ENCODE measurements at places on chromosomes 16 and 17.

- DNase-seq = no peak
These were observed 36.5 kb downstream of the TRARG1 start for GRCh38 chr17:1315891-1316403.

- no peak for DNase-seq
These were observed 541 bp downstream of the GPT2 start for GRCh38 chr16:46884513-46885293.

DNA sequence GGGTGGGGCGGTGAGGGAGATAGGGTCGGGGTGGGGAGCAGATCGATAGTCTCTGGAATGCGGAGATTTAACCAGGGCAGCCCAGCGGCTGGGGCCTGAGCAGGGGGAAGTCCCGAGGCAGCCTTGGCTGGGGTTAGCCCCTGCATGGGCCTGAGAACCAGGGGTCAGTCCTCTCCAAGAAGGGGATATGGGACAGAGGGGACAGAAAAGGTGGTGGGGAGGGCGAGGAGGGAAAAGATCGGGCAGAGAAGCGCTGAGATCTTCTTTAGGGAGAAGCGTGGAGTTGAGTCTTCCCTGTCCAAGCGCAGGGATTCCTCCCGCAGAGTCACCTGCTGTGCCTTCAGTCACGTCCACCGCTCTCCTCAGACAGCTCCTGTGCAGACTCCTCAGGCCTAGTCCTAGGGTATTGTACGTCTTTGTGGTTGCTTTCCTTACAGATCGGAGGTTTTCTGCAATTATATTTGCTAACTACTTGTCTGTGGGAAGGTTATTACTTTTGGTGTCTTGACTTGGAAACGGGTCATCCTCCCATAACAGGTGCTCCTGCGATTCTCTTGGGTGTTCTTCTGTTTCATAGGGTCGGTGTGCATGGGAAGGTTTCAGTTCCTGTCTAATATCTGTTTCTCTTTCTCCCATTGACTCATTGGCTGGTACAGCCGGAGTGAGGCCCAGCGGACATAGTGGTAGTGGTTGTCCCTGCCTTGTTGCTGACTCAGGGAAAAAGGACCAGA is 952 bp downstream of the CD300A start:
- DNase-seq = peak; percentile 47

DNA sequence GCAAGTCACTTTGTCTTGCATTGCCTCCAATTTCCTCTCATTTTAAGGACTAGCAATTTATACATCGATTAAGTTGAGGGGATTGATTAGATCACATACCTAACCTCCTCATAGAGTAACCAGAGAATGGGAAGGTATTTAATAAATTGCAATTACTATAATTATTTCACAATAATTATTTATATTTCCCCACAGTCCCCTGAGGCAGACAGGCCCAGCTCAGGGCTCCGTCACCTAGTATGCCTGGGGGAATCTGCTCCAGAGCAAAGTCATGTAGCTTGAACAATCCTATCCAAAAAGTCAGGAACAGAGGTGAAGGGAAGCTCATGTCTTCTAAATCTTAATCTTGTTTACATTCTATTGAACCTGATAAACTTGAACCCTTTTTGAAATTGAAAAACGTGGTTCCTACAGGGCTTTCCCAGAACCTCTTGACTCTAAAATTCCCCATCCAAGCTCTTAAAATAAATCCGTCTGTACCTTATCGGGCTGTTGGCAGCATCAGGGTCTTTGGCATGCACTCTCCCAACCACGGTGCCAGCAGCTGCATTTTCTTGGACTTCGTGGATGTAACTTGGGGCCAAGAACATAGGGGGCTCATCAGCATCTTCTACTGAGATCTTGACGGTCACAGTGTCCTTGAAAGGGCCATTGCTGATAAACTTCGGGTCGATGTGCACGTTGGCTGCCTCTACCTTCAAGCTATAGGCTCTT is 140.1 kb downstream of the CDH11 start:
- no peak for DNase-seq

DNA sequence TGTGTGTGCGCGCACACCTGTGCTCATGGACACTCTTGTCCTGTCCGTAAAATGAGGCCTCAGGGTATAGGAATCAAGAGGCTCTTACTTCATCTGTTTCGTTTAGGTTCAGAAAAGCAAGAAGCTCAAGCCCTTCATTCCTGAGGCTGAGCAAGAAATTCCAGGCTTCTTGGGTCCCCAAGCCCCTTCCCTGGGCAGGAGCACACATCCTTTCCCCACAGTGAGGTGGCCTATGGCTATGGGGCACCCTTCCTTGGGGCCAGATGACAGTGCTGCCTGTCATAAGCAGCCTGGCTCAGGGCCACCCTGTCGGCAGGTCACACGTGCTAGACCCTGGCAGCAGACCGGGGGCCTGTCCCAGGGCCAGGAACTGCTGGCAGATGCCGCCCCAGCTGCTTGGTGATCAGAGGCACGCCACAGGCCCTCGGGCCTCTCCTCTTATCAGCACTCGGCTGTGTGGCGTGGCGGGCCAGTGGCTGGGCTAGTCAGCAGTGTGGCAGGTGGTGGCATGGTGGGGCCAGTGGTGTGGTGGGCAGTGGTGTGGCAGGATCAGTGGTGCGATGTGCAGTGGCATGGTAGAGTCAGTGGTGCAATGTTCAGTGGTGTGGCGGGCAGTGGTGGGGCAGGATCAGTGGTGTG is 50.2 kb downstream of the NKD1 start:
- no peak for DNase-seq

GRCh38 chr17:79667746-79668145 is 56.9 kb upstream of the RBFOX3 start:
- no peak for DNase-seq

DNA sequence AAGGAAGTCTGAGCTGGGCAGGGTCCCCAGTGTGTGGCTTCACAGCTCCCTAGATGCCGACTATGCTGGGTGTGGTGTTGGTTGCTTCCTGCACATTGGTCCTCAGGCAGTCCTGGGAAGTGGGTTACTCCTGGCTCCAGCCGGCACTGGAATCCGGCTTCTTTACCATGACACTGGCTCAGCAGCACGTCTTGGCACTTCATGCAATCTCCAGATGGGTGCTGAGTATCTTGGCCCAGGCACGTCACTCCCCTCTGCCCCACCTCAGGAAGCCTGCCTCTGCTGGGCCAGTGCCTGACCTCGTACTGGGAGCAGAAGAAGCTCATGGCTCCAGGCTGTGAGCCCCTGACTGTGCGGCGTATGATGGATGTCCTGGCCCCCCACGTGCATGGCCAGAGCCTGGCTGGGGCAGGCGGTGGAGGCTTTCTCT is 24.5 kb downstream of the FCSK start:
- no peak for DNase-seq

- peak; percentile 70 for DNase-seq
These were observed 58.8 kb downstream of the ZDHHC7 start for GRCh38 chr16:84952335-84953189.

- no peak for DNase-seq
These were observed 9.2 kb downstream of the SGSM2 start for GRCh38 chr17:2346475-2346874.

GRCh38 chr16:65289022-65289421 is 167.2 kb upstream of the CDH11 start:
- DNase-seq = no peak

- no peak for DNase-seq
These were observed 295.7 kb upstream of the FOXF1 start for GRCh38 chr16:86214326-86215232.

- peak; percentile 83 for DNase-seq
These were observed 77.0 kb upstream of the TNRC6C start for GRCh38 chr17:77881545-77881944.

GRCh38 chr16:17386229-17386628 is 84.5 kb downstream of the XYLT1 start:
- DNase-seq = no peak

- no peak for DNase-seq
These were observed 31.1 kb downstream of the ARHGAP17 start for GRCh38 chr16:24984101-24984500.

DNA sequence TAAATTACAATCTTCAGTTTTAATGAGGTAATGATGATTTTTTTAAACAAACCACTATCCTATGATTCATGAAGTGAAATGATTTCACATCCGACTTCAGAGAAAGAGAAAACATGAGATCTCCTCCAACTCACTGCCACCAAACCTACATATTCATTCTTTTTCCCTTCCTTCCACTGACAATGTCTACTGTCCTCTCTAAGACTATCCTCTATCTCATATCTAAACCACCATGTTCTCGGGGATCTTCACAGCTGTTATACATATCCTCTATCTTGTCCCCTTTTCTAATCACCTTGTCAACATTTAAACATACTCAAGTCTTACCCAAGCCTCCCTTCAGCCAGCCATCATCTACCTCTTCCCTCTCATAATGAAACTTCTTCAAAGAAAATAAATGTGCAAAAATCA is 53.5 kb downstream of the SMURF2 start:
- DNase-seq = no peak

DNA sequence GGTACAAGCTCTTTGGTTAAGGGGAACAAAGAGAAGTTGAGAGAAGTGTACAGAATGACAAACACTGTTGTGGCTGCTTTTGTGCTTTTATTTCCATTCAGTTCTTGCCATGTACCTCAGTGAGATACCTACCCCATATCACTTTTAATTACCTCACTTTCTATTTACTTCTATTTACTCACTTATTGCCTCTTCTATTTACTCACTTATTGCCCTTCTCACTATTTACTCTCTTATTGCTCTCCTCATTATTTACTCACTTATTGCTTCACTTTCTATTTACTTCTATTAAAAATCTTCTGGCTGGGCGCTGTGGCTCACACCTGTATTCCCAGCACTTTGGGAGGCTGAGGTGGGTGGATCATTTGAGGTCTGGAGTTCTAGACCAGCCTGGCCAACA is 41.9 kb downstream of the MBTD1 start:
- DNase-seq = no peak

GRCh38 chr17:55661963-55662834 is 60.5 kb downstream of the TMEM100 start:
- DNase-seq = no peak

GRCh38 chr16:53809088-53809932 is 105.4 kb downstream of the FTO start:
- DNase-seq = no peak

- no peak for DNase-seq
These were observed 939.9 kb upstream of the SOX9 start for GRCh38 chr17:71180801-71181385.

GRCh38 chr17:52892334-52892733 is 733.8 kb upstream of the CA10 start:
- DNase-seq = no peak

GRCh38 chr16:12474806-12475410 is 328.8 kb downstream of the CPPED1 start:
- DNase-seq = no peak

DNA sequence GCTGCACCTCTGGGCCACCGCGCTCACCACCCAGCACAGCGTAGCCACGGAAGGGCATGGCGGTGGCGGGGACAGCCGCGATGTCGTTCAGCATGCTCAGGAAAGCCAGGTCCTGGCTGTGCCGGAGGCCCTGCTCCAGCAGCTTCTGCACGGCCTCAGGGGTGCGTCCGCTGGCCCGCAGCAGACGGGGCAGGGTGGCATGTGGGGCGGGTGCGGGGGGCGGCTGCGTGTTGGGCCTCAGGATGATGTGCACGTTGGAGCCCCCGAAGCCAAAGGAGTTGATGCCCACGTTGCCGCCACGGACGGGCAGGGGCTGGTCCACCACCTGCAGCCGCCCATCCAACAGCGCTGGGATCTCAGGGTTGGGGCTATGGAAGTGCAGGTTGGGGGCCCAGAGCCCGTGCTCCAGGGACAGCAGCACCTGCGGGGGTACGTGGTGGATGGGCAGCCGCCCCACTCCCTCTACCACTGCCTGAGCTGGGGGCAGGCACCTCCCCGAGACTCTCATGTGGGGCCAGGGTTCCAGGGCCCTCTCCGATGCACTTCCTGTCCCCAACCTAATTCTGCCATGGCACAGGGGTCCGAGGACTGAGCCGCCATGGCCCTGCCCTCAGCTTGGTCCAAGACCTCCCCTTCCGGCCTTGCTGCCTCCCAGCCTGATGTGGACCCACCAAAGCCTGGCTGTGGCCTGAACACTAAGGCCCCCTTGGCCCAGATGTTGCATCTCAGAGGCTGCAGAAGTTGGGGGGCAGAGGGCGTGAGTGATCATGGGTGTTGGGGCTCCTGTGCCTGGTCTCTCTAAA is 6.6 kb downstream of the FASN start:
- no peak for DNase-seq

DNA sequence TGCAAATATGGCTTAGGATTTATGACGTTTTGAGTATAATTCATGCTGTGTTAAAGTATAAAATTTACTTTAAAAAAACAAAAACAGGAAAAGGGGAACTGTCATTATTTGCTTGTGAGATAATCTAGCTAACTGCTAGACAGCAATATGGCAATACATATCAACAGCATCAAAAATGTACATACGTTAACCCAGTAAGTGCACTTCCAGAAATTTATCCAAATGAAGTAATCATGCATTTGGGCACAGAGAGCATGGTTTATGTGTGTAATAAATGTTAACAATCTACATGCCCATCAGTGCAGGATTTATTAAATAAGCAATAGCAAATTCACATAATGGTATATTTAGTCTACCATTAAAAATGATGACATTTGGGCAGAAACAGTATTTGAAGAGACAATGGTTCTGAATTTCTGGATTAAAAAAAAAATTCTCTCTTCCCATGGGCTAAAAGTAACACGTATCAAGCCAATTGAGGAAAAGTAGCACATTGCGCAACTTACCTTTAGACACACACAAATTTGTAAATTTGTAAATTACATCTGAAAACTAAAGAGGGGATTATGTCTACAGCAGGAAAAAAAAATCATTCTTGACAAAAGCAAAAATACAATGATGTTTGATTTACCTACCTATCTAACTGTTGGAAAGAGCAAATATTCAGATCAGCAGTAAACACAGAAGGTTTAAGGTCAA is 80.2 kb downstream of the CACNG1 start:
- no peak for DNase-seq

DNA sequence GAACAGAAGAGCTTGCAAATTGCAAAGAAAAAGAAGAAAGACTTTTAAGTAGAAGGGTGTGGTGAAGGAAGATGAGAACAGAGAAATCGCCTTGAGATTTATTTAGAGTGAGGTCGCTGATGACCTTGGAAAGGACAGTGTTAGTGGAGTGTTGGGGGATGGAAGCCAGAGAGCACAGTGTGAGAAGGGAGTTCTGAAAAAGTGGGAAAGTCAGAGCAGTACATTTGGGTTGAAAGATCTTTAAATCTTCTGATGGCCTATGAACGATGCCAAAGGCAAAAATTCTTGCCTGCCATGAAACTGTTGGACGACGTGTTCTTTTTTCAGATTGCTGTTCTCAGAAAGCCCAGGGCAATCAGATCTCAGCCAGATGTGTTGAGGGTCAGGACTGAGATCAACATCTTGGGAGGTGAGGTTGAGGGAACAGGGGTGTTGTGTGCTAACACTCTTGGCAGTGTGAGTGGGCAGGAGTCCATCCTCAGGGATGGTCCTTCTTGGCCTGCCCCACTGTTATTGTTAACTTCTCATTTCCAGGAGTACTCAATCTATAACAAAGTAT is 330.1 kb downstream of the MAP2K6 start:
- DNase-seq = no peak
